ENCODE measurements at places on chromosomes 6 and 20. TPM values are rescaled to one million over a fixed set of nuclear protein-coding genes. Genes with fewer than 3 reads are reported as not detected.

- no peak for DNase-seq
Observed at GRCh38 chr6:40760887-40761286, 173.7 kb upstream of the LRFN2 start.

- DNase-seq = peak; percentile 87
Observed at GRCh38 chr6:89411145-89412070, 665 bp downstream of the RRAGD start.

DNA sequence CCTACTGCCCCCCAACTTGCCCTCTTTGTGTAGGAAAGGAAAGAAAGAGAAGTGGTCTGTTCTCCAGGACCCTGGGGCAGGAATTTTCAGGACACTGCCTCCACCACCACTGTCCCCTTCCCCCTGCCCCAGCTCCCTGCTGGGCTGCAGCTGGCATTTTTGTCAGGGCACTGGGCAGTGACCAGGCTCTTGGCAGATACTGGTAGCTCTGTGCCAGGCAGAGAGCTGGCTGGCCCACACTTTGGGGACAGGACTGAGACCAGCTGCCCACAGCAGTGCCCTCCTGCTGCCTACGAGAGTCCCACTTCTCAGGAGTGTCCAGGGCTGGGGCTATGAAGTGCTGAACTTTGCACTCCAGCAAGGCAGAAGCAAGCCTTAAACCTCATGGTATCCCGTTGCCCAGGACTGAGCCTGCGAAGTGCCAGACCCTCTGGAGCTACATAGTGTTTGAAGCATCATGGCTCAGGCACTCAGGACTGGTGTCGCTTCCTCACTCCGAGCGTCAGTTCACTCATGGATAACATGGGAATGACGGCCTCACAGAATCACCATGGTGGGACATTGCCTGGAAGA lies 19.3 kb downstream of the SLC13A3 start:
- DNase-seq = no peak

DNA sequence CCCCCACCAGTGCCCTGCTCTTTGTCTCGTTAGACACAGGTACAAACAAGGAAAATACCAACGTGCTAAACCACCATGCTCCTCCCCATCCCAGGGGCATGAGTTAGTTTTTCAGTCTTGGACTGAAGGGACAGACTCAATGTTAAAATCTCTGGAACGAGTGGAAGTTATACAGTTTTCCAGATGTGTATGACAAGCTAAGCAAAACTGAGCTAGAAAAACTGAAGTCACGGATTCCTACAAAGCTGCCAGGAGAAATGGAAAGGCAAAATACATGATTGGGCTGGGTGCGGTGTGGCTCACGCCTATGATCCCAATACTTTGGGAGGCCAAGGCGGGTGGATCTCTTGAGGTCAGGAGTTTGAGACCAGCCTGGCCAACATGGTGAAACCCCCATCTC lies 34.3 kb upstream of the QKI start:
- DNase-seq = no peak

Gene PROKR2
- total RNA-seq = not detected

Gene GTSF1L
- not detected for total RNA-seq

All from endodermal cell (in vitro differentiated cells).